ENCODE measurements at places on chromosomes 5 and 9.

GRCh38 chr5:172828911-172829431 is 5.1 kb upstream of the ERGIC1 start:
- DNase-seq: no peak

DNA sequence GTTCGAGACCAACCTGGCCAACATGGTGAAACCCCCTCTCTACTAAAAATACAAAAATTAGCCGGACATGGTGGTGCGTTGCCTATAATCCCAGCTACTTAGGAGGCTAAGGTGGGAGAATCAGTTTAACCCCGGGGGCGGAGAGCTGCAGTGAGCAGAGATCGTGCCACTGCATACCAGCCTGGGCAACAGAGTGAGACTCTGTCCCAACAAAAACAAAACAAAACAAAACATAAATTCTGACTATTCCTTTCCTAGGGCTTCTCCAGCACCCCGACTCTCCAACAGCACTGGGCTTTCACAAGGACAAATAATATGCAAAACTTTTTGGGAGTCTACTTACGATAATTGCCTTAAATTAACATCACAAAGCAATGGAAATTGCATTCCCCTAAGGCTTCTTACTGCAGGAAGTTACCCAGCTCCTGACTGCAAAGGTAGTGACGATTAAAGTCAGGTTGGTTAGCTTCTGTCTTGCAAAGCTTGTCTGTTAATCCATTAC is 15.9 kb upstream of the CDKN2AIPNL start:
- DNase-seq: no peak

DNA sequence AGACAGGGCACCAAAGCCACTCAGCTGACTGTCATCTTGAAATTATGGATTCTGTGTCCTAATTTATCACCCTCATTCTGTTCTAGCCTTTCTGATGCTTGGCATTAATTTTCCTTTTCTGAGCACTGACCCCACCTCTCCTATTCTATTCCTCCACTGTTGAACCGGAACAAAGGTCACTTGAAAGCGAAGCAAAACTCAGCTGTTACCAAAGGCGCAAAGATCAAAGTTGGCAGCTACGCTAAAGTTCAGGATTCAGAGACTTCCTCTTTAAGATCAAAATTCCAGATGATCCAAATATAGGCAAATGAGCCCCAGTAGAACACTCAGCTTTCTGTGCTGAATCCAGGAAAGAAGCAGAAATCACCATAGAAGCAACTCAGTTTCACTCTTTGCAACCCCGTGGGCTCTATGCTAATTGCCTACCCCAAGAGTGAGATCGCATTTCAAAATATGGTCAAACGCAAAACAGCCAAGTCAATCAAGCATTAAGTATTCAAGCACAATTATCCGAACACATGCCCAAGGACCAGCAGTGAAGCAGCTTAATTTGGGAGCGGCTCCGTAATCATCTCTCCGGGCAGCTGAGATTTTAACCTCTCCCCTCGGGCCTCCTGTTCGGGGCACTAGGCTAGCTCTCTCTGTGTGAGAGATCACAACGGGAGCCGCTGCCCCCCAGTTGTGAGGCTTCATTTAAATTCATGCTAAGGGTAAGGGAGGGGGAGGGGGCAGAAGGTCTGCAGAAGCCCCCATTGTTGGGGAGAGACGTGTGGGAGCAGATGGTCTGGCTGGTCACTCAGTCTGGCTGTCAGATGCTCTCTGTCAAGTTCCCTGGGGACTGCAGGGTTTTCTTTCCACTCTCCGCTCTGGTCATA is 288.6 kb downstream of the ELAVL2 start:
- DNase-seq: no peak

GRCh38 chr9:119697996-119698395 is 328.8 kb upstream of the BRINP1 start:
- no peak for DNase-seq

- no peak for DNase-seq
These were observed 155.0 kb upstream of the IRX2 start for GRCh38 chr5:2906302-2907090.

- no peak for DNase-seq
These were observed 226.5 kb upstream of the TUT7 start for GRCh38 chr9:86580688-86581087.

- DNase-seq: no peak
These were observed 163.4 kb downstream of the TLE4 start for GRCh38 chr9:79735023-79735779.

DNA sequence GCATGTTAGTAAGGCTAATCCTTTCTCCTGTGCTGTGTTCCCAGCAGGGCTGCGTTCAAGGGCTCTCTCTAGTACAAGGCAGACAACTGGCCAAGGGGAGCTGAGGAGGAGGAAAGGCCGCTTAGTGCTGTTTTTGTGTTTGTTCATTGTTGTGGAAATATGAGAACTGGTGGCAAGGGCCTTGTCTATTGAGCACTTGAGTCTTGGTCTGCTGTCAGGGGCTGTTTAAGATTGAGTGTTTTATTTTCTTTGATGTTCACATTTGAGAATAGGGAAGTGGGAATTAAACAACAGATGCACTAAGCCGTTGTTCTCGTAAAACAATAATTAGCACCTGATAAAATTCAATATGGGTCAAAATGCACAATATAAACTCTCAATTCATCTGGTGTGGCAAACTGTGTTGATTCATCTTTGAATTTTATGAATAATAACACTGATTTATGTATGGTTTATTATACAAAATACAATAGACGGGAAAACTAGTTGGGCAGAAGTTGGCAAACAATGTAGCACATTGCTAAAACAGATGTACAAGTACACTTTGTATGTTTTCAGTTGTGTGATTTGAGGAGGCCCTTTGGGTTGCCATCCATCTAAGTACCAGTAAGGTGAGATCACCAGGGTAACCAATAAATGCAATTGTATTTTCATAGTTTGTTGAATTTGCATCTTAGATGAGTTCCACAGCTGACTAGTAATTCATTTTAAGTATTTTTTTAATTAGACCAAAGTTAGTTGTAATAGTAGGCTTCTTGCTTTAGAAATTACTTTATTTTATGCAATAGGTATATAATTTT is 97.6 kb upstream of the GRHPR start:
- DNase-seq: no peak

DNA sequence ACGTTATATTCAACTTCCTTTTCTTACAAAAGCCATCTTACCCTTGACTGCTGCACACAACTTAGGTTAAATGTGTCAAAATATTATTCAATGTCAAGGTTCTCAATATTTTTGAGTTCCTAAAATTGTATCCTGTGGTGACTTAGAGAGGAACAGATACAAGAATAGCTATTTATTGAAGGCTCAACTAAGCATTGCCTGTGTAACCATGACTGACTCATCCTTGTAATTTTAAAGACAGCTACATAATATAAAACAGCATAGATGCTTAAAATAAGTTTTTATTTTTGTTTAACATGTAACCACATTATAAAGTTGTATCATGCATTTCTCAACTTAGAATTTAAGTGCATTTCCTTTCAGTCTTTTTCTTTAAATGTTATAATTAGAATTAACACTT is 312.9 kb upstream of the RGMB start:
- no peak for DNase-seq

DNA sequence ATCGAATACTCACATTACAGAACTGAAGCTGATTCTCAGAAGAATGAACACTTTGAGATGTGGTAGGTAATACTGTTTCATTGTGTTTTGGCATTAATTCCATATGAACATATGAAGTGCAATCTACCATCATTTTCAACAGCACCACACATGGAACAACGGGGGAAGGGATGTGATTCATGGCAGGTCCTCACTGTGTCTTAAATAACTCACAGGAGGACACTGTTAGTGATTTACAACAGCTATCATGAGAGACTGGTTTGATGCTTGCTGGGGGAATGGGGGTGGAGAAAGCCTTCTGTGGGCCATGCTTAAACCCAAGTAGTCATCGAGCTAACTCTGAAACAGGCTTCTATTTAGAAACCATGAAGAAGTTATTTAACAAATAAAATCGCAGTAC is 232.9 kb downstream of the SPOCK1 start:
- no peak for DNase-seq

- DNase-seq: no peak
These were observed 51.1 kb downstream of the STARD4 start for GRCh38 chr5:111461255-111461671.

DNA sequence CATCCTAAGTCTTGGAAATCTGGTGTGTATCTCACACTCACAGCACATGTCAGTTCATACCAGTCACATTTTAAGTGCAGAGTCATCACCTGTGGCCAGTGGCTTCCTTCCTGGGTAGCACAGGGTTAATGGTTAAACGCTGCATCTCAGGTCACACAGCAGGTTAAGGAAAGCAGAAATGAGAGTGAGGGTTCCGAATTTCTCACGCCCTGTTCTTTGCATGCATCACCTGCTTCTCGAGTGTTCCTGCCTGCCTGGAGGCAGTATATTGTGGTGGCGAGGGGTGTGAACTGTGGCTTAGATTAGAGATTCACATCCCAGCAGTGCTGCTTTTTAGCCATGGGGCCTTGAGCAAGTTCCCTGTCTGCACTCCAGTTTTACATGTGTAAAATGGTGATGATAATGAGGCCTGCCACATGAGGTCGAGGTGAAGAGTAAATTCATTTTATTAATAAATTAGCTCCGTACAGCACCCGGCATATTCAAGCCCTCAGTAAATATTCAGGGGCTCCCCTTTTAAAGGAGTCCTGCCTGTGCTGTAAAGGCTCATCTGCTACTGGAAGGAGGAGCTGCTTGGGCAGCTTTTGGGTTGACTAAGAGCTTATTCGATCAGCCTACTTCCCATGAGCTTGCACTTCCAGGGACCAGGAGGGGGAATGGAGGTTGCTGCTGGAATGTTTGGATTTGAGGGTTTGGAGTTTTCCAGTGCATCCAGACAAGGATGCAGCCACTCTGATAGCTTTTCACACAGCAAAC is 61.1 kb upstream of the SAP30L start:
- no peak for DNase-seq

DNA sequence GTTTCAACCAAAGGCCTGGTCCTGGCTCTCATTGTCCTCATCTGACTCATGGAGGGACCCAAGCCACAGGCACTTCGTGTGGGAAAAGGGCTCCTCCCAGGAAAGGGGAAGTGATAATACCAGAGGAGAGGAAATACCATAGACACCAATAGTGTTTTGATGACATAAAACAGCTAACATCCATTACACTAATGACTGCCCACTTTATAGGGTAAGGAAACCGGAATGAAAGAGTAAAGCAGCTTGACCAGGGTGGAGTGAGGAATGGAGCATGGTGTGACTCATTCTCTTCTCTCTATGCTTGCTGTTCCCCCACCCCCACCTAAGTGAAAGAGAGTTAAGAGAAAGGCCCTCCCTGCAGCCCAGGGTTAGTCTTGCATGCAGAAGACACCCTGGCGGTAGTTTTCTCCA is 67.4 kb upstream of the HRH2 start:
- no peak for DNase-seq

GRCh38 chr9:7578951-7579350 is 220.6 kb downstream of the DMAC1 start:
- DNase-seq: no peak

DNA sequence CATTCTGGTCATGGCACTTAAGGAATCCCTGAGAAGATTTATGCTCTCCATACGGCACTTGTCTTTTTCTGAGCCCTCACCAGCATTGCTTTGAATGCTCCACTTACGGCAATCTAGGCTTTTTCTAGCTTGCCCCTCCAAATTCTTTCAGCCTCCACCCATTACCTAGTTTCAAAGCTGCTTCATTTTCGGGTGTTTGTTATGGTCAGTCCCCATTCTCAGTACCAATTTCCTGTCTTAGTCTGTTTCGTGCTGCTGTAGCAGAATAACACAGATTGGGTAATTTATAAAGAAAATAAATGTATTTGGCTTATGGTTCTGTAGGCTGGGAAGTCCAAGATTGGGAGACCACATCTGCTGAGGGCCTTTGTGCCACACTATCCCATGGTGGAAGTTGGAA is 42.0 kb downstream of the ARHGEF28 start:
- no peak for DNase-seq

GRCh38 chr5:32443145-32443540 is 1.4 kb downstream of the ZFR start:
- DNase-seq: no peak

DNA sequence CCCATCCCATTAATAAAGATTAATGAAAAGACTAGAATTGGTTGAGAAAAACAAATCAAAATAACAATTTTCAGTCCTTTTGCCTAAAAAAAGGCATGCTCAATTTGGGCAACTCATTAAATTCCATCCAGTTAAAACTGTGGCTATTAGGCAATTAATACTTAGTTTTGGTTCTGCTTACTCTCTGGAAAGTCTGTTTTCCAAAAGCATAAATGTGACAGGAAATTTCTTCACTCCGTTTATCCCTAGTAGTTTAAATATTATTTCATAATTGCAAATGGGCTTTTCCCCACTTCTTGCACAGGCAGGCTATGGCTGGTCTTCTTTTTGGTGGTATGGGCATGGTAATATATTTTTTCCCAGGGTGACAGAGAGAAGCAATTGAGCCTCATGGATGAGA is 373.3 kb upstream of the KLF4 start:
- no peak for DNase-seq

DNA sequence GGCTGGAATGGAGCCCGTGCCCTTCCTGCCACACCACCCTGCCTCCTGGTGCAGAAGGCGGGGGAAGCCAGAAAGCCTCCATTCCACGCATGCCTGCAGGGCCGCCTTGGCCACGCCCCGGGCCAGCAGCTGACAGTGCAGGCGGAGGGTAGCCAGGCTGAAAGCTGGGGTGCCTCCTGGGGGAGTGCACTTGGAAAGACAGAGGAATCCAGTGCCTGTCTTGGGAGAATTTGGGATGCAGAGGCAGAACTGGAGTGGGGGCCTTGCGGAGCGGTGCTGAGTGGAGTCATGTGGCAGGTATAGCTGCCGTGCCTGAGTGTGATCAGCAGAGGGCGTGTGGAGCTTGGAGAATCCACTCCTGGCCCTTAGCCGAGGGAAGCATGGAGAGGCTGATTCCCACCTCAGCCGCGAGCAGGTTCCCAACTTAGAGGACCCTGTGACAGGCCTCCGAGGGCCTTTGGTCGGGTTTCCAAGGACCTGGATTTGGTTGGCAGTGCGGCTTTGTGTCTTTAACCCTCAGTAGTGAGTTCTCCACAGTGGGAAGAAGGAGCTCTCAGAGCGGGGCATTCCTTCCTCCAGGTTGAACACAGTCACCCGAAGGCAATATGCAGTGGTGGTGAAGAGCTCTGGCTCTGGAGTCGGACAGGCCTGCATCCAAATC is 9.1 kb upstream of the URM1 start:
- DNase-seq: peak; percentile 24

GRCh38 chr9:31390403-31391025 is 993.9 kb upstream of the ACO1 start:
- DNase-seq: no peak

- DNase-seq: no peak
These were observed 155.1 kb downstream of the BNC2 start for GRCh38 chr9:16715404-16715803.

GRCh38 chr5:143790457-143791112 is 21.4 kb upstream of the HMHB1 start:
- no peak for DNase-seq

GRCh38 chr5:14281746-14282181 is 138.6 kb downstream of the TRIO start:
- DNase-seq: no peak

DNA sequence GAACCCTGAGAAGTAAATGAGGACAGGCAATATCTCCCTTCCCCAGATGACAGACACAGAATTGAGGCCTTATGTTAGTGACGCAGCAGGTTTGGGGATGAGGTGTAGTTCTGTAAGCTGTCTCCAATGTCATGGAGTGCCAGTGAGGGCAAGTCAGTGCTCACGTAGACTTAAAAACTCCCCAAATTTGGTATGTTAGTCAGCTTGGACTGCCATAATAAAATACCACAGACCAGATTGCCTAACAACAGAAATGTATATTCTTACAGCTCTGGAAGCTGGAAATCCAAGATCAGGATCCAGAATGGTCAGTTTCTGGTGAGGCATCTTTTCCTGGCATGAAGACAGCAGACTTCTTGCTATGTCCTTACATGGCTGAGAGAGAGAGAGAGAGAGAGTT is 14.9 kb downstream of the FOXI1 start:
- no peak for DNase-seq

- DNase-seq: no peak
These were observed 46.0 kb downstream of the SLC44A1 start for GRCh38 chr9:105290418-105290817.
